MV-4-11 (cell line): ENCODE measurements at places on chromosomes 12 and 14.

DNA sequence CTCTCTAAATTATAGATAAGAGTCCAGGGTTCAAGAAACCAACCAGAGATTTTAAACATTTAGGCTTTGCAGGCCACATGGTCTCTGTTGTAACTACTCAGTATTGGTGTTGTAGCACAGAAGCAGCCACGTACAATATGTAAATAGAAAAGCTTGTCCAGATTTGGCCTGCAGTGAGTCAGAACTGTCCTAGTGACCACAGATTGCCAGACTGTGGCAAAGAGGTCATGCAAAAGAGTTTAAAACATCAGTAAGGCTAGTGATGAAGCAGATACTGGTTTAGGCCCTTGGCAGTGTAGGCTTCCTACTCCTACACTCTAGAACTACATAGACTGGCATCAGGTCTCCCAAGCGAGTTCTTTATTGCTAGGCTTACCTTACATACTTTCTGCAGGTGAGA is 117.6 kb upstream of the GARIN6 start:
- peak; percentile 12 for DNase-seq

DNA sequence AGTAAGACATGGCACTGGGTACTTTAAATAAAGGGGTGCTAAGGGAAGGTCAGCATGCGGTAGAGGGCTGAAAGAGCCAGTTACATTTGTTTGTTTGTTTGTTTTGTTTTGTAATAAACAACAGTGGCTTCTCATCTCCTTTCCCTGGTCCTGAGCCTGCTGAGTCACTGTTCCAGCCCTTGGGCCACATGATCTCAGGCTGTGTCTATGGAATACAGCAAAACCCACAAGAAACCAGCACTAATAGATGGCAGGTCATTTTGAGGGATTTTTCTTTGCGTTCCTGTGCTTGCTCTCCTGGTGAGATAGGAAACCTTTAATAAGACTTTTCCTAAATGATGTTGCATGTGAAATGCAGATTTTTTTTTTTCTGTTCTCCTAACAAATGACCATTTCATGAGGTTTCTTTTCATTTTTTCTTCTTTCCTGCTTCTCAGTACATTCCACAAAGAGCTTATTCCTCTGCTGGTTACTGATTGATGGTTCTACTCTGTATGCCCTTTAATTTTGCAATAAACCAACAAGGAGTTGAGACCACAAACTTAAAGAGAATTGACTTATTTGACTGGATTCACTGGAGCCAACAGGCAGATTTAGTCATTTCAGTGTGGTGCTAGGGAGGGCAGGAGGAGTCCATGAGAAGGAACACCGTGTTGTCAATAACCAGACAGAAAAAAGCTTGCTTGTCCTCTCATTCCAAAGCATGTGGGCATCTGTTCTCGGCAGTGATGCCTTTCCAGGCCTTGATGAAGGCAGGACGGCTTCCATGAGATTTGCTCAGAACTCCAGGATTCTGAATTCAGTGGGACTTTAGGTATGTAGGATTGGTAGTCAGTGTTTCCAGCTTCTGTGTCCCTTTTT is 459.2 kb downstream of the RAD51B start:
- DNase-seq, result peak; percentile 67

GRCh38 chr12:29207120-29207519 is 58.0 kb downstream of the FAR2 start:
- DNase-seq, result peak; percentile 87

DNA sequence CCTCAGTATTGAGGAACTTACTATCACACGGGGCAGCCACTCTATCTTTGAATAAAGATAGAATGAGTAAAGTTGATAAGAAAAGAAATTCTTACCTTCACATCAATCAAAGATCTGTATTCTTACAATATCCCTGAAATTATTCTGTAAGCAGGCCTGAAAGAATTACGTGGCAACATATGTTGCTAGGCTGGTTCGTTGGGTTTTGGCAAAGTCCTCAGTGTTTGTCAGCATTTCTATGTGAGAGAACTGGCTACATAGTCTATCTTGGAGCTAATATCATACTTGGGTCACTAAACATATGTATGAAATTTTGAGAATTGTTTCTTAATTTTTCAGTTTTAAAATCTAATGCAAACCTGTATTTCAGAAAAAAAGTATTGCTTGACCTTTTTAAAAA is 412.2 kb upstream of the GARIN6 start:
- no peak for DNase-seq

DNA sequence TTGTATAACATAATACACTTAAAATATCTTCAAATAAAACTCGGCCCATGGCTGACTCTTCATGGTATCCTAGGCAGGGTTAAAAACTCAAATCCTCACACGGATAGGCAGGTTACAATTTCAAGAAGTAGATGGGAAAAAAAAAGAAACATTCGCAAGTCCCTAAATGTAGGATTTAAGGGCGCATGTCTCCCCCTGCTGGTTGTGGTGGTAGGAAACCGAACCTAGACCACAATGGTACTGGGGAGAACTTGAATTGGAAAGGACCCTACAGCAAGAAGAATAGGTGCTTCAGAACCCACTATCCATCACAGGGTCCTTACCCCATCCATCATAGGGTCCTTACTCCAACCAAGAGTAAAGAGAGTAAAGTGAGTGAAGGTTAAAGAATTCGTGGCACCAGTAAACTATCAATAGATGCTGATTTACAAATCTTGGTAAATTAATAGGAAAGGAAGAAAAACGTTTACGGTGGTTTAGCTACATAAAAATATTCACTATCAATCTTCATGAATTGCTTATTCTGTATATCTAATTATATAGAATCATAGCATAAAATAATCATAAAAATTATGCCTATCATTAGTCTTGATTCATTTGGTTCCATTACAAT is 3.3 kb upstream of the CIPC start:
- DNase-seq, result peak; percentile 75

DNA sequence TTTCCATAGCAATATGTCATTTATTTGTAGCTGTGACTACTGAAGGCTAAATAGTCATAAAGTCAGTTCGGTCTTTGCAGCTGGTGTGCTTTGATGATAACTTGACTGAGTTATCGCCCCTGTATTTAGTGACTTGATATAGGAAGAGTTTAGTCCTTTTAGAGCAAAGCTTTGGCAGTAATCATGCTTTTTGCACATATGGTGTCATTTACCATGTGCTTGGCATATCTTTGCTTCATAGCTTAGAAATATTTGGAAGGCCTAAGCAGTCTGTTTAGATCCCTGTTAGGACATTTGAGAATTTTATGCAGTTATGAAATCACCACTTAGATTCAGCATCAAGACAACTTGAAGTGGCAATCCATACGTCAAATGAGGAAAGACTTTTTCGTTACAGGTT is 31.6 kb downstream of the POLR3B start:
- no peak for DNase-seq

- no peak for DNase-seq
These were observed 11.9 kb upstream of the BCL7A start for GRCh38 chr12:122009741-122010140.

DNA sequence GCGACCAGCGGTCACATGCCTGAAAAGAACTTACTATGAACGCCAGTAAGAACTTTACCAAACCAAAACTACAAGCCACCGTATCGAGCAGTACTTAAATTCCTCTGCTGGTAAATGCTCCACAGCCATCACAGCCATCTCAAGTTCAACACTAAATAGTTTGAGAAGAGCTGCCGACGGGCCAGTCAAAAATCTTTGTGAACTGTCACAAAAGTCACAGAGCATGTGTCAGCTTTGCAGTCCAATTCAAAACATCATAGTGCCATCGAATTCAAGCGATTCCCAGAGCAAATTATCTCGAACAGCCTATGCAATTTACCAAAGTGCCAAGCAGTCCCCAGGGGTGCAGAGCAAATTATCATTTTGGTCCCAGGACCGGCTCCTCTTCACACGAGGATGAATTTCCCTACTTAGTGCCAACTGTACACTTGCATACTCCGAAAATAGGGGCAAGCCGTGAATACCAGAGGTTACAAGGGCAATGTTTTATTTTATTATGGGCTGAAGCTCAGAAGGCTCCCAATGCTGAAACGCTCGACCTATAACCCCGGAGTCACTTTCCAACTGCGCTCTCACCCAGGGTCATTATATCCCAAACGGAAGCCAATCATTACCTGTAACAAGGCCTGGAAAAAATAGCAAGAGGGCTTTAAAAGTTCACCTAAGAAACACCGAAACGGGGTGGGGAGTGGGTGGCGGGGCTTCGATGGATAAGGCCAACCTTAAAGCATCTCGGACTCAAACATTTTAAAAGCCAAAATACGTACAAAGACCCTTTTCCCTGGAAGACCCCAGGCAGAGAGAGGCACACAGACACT is 1.1 kb downstream of the LRP6 start:
- DNase-seq, result no peak

- no peak for DNase-seq
These were observed 14.0 kb downstream of the TMEM30B start for GRCh38 chr14:61266891-61267740.

DNA sequence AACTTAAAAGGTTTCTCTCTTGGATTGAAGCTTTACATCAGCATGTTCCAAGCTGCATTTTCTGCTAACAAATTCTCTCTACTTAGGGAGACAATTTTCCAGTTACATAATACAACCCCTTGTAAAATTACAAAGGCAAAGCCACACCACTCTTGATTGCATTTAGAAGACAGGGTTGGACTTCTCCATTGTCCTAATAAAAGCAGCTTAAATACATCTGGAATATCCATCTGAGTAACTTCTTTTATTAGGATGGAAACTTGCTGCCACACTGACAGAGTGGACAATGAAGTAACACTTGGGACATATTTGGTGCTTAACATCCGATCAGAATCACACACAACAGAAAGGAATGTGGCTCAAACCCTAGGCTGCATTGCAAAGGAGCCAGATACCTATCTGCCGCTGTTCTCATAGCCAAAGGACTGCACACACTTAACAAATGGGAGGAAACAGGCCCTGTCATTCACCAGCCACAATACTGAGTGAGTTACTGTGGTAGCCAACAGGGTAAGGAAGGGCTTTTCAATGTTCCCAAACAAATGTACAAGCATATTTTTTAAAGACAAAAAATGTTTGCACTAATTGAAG is 157.2 kb downstream of the PAX9 start:
- no peak for DNase-seq

DNA sequence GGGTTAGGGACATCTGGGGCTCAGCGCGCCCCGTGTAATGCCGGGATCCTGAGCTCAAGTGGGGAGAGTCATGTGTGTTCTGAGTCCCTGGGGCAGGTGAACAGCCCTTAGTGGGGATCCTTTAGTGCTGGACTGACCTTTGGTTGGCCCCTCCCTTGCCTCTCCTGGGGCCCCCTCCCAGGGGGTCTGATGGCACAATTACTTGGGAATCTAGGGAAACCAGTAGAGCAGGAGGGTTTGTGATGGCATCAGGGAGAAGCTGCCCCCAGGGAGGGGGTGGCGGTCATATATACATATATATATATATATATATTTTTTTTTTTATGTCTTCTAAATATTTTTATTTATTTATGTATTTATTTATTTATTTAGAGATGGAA is at the start of gene MORN3:
MORN3 (minus strand) TSS at position 134 of the 380 bp plus-strand sequence. CDS start 171 bp downstream, outside the sequence.
- no peak for DNase-seq

- DNase-seq, result no peak
These were observed 481.1 kb downstream of the CCER1 start for GRCh38 chr12:90473831-90474230.

GRCh38 chr14:85533023-85533860 is 3.3 kb downstream of the FLRT2 start:
- no peak for DNase-seq

DNA sequence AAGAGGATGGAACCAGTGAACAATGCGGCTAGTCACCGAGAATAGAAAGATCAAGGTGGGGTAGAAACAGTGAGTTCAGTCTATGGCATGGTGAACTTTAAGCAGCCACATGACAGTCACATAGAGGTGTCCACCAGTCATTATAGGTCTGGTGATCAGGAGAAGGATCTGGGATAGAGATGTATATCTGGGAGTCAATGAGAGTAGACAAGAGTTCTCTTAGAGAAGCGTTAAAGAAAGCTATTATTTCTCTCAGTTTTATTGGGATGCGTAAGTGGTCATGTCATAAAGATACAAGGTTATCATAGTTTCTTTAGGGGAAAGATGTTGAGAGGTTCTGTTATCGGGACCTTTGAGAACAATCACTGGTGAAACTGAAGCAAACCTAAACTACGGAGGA is 136.1 kb upstream of the SLC38A2 start:
- no peak for DNase-seq
